ENCODE measurements at places on chromosomes 6 and 20. TPM values are rescaled to one million over a fixed set of nuclear protein-coding genes. Genes with fewer than 3 reads are reported as not detected.
A peak's percentile ranks its signal among the peaks of the same experiment; 100 is the strongest.

ABCC10 gene
- total RNA-seq = 10.2 TPM

DNA sequence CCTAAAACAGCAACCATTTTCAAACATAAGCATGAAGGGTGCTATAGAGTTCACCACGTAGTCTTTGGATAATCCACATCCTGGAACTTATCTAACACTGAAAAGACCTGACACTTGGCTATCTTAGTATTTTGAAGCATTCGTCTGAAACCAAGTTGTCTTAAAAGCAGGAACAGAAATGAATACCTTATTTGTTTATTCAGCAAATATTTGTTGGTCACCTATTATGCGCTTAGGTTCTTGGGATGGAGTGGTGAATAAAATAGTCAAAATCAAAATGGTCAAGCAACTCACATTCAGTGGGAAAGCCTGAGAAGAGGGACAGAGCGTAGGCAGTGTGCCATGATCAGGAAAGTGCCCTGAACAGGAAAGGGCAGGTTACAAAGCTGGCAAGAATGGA lies 188.4 kb upstream of the COL21A1 start:
- no peak for DNase-seq

DNA sequence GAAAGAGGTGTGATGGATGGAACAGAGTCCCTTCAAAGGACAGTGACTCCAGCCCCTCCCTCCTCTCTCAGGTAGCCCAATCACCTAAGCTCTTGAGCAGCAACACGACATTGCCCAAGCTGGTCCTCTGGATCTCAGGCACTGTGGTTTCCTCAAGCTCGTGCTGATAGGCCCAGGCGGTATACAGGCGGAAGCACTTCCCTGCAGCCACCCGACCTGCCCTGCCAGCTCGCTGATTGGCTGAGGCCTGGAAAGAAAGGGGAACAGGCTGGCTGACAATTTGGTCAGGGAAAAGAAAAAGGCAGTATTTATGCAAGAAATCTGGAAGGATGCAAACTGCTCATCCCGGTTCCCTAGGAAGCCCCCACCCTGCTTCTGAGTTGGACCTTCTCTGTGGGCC lies 9.6 kb downstream of the C6orf136 start:
- DNase-seq = no peak

GRCh38 chr6:73452107-73452461 lies at the start of gene CGAS:
CGAS (minus strand) TSS chr6:73452297; CDS start chr6:73452181, 116 bp downstream.
- DNase-seq = peak; percentile 13

FKBP1C gene
- total RNA-seq = 3.4 TPM

- peak; percentile 28 for DNase-seq
Measured at GRCh38 chr6:79070206-79070825, 7.7 kb downstream of the PHIP start.

DNA sequence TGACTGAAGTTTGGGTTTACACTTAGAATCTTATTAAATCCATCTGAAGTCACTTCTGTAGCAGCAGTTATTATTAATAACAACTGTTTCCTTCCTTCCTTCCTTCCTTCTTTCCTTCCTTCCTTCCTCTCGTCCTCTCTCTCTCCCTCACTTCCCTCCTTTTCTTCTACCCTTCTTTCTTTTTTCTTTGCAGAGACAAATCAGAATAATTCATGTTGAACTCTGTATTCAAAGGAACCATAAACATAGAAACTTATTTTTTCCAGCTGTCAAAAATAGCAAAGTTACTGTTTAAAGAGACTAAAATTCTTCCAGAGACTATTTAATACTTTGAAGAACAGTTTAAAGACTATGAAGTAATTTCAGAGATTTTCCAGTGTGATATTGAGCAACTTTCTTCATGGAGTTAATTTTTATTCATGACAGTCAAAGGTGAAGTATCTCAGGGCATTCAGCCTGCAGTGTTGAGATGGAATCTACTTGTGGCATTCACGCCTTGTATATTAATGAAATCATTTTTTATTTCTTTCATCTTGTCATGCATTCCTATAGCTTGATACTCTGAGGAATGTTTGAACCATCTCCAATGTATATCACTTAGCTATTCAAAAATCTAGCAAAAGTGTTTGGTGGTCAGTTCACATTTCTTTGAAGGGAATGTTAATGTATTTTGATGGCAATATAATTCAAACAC lies 109.7 kb downstream of the BCAS1 start:
- DNase-seq = no peak

BPIFA1 gene
- not detected for total RNA-seq

ELOVL5 gene
- 67.6 TPM for total RNA-seq
